Left renal cortex interstitium (tissue), 4 donors: ENCODE measurements at places on chromosomes 13 and 19.

DNA sequence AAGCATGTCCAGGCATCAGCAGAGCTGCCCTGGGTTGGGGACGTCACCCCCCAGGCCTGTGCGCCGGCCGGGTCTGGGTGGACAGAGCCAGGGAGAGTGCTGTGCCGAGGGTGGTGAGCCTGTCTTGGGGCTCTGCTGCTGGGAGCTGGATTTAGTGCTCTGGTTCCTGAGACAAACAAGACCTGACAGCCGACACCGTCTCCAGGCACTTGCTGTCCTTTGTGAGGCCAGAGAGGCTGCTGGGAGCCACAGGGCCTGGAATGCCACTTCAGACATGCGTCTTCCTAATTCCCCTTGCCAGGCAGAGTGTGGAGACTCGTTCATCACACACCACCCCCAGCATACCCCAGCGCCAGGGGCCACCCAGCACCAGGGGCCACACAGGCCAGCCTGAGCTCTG is 165.8 kb downstream of the KDM4B start:
- no peak for DNase-seq

DNA sequence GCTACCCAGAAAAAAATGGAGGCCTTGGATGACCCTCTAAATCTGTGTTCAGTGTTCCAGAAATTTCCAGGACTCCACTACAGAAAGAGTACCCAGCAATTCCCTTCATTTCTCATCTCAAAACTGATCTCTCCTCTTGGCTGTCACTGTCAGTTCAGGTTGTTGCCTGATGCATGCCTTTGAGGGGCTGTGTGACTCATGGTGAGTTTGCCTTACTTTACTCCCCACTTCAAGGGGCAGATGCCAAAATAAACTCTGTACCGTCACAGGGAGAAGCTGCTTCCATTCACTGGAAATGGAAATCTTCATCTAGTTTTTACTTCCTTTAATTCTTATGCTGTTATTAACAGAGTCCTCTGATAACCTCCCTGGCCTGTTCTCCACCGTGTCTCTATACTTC is 1075.0 kb downstream of the DIAPH3 start:
- no peak for DNase-seq

DNA sequence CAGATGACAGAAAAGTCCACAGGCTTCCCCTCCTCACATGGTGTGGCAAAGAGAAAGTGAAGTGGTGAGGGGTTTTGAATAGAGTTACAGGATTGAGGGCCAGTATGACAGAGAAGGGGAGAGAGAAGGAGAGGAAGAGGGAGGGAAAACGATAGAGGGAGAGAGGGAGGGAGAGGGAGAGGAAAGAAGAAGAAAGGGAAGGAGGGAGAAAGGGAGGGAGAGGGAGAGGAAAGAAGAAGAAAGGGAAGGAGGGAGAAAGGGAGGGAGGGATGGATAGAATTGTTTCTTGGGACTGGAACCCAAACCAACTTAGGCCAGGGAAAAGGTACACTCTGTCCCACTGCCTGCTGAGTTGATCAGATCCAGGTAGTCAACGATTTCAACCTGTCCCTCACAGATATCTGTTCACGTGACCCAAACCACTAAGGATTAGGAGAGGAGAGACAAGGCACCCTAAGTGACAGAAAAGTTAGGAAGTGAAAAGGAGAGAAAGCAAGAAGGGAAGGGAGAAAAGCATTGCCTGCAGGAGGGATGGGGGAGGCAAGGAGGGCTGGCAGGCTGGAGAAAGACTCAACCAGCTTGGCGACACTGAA is 8.1 kb upstream of the IGFL3 start:
- no peak for DNase-seq

GRCh38 chr13:76019421-76020044 is 383.4 kb downstream of the LMO7 start:
- no peak for DNase-seq

GRCh38 chr19:55346725-55347441 is 7.2 kb downstream of the KMT5C start:
- DNase-seq, result no peak

GRCh38 chr13:71605744-71606143 is 261.3 kb downstream of the DACH1 start:
- no peak for DNase-seq
